ENCODE measurements at places on chromosomes 2 and 18.

DNA sequence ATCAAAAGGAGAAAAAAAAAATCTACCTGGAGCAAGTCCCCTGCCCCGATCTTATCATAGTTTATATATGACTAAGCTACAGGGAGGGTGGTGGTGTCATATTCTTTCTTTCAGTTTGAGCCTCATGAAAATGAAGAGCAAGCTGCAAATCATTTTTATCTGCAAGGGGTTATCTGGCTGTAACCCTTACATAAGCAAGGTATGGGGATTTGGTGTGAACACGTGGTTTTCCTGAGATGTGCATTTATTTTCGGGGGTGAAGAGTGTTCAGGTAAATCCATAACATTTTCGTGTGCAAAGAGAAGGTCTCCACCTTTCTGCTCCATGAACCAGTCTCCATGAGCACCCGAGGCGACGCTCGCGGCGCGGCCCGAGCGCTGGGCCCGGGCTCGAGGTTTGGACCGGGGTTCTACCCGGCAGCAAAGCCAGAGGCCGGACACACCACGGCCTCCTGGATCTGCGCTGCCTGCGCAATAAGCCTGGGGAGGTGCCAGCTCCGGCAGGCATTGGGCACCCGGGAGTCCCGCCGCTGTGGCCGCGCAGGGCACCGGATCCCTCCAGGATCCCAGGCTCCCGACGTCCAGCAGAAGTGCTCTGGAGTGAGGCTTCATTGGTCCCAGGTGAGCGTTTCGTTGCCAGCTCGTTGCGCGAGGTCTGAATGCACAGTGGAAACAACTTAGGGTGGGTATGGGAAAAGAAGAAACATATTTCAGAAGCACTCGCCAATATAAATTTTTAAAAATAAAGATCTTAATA is 36.1 kb upstream of the GPD2 start:
- peak; percentile 38 for DNase-seq

- no peak for DNase-seq
These were observed 21.0 kb upstream of the SEMA4C start for GRCh38 chr2:96890726-96891385.

- DNase-seq = no peak
These were observed 2.4 kb downstream of the CYP27C1 start for GRCh38 chr2:127217470-127218325.

DNA sequence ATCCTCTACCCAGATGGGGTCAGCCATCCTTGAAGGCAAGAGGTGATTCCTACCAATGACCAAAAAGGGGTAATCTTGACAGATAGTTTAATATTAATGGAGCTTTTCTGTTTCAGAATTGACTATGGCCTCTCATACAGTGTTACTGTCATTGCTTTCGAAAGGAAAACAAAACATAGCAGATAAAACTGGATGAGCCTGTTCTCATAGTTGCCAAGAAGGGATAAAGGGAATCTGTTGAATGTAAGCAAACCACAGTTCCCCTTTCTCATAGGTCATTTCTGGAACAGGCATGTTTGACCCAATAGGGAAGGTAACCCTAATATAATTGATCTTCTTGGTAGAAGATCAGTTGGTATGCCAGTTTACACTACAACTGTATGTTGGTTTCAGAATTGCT is 1.6 kb downstream of the RAB27B start:
- DNase-seq = no peak

DNA sequence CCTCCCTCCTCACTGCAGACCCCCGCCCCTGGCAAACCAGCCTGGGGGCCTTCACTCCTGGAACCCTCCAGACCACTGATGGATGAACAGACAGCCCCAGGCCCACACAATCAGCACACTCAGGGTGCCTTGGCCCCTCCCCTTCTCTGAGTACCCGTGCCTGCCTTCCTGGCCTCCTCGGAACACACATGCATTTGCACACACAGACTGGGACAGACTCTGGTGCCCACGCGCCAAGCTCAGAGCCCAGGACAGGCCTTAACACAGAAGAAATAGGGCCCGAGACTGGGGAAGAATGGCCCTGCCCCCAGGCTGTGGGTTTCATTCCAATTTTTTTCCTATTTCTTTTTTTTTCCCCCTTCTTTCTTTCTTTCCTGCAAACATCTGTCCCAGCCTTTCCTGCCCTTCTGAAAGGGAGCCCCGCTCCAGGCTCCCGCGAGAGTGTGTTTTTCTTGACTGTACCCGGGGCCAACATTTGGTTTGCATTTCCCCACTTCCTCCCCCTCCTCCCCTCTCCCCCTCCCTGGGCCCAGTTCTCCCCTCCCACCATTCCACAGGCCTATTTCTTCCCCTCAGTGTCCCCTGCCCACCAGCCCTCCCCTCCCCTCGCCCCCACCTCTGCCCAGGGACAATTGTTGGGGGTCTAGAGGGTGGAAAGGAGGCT is 618 bp upstream of the TNS1 start:
- no peak for DNase-seq

- no peak for DNase-seq
These were observed 37.1 kb downstream of the MAP4K4 start for GRCh38 chr2:101734505-101735165.

DNA sequence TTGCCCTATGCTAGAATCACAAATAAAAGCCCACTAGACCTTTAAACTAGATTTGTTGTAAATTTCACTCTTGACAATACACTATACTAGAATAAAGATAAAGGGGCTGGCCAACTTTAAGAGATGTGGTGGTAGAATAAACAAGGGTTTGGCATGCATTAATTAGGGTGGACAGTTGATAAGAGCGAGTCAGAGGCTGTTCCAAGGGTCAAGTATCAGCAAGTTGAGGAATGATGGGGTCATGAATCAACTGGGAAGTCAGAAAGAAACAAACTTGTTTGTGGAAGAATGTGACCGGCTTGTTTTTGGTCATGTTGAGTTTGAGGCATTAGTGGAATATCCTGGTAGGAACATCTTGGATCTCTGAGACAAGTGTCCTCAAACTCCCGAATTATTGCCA is 398.3 kb upstream of the TNP1 start:
- no peak for DNase-seq

DNA sequence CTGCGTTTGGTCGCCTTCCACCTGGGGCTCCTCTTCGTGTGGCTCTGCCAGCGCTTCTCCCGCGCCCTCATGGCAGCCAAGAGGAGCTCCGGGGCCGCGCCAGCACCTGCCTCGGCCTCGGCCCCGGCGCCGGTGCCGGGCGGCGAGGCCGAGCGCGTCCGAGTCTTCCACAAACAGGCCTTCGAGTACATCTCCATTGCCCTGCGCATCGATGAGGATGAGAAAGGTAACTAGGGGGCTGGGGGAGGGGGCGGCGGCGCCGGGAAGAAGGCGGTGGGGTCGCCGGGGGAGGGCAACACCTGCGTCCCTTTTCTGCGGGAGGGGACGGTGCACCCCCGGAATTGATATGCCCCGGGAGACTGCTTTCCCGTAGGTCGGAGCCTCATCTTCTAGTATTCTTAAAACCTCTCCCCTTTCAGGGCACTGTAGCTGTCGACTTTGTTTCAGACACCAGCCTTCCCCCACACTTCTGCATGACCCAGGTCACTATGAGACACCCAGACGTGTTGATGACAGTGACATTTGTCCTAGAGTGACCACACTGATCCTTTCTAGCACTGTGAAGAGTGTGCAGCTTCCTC is 755 bp downstream of the SPAST start:
- peak; percentile 6 for DNase-seq

DNA sequence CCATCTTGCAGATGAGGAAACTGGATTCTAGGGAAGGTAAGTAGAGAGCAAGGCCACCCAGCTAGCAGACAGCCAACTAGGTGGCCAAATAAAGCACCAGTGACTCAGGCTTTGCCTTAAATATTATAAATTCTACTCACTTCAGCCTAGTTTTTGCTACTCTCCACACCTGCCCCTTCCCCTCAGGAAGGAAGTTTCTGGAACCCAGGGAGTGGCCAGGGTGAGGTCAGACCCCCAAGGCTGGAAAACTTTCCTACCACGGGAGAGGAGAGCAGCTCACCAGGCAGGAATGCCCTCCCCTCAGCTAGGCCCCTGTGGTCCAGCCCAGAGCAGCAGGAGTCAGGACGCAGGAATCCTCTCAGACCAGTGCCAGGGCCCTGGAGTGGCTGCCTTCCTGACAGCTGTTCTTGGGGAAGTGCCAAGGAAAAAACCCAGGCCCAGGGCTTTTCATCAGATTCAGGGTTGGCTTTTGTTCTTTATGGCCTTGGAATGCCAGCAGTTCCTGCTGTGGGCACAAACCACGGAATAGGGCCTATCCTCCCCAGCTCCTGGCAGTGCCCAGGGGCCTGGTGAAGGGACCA is 5.1 kb upstream of the PAX8 start:
- DNase-seq = no peak

- DNase-seq = peak; percentile 9
These were observed 81.1 kb upstream of the ZNF397 start for GRCh38 chr18:35159782-35160181.

- DNase-seq = no peak
These were observed 27.6 kb downstream of the THNSL2 start for GRCh38 chr2:88197732-88198131.

DNA sequence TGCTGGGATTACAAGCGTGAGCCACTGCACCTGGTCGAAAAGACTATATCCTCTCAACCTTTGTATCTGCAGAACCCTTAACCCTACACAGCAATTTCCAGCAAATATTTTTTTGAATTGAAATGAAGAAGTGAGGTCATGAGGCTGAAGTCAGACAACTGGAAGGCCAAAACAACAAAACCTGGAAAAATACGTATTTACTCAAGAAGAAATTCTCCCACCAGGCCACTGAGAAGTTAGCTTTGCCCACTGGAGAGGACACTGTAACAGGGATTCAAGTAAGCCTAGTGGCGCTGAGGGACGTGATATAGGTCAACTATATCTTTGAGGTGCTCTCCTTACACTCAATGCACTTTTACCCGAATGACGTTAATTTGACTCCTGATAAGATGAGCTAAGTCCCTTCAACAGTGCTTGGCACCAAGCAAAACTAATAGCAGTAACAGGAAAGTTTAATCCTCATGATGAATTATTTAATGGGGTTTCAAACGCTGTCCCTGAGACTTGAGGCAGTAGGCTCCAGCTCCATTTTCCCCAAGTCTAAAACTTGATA is 1.9 kb downstream of the HDLBP start:
- DNase-seq = no peak

GRCh38 chr2:230443541-230443940 is 27.5 kb downstream of the SP100 start:
- no peak for DNase-seq

- DNase-seq = no peak
These were observed 293.4 kb upstream of the CHST9 start for GRCh38 chr18:27478459-27478858.

DNA sequence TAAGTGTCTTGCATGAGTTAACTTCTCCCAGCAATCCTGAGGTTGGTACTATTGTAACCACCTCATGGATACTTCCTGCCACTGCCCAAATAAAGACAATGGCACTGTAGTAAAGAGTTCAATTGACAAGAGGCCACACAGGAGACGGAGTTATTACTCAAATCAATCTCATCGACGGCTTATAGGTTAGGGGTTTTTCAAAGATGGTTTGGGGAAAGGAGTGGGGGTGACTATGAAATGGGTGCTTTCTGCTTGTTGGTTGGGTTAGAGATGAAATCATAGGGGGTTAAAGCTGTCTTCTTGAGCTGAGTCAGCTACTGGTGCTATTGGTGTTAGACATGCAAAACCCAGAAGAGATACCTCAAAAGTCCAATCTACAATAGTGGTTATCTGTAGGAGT is 1258.0 kb upstream of the ZEB2 start:
- no peak for DNase-seq

DNA sequence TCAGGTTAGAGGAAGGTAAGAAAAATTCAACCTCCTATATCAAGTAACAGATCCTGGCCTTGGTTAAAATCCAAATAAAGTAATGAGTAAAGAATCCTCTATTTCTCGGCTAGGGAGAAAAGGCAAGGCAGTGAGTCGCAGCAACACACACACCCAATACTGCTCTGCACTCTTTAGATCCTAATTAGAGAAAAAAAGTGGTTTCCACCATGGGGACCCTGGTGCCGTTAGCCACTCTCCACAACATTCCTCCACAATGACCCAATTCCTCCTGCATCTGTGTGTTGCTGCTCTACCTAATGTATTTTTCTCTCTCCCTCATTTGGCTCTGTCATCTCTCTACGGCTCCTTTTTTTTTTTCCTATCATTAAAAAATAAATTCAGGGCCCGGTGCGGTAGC is 462.7 kb downstream of the METTL4 start:
- DNase-seq = no peak

GRCh38 chr2:168255103-168255502 is 7.7 kb upstream of the STK39 start:
- DNase-seq = no peak

- no peak for DNase-seq
These were observed 753.2 kb downstream of the ADCYAP1 start for GRCh38 chr18:1657876-1658275.

- no peak for DNase-seq
These were observed 19.8 kb upstream of the RGPD4 start for GRCh38 chr2:107806901-107807300.

DNA sequence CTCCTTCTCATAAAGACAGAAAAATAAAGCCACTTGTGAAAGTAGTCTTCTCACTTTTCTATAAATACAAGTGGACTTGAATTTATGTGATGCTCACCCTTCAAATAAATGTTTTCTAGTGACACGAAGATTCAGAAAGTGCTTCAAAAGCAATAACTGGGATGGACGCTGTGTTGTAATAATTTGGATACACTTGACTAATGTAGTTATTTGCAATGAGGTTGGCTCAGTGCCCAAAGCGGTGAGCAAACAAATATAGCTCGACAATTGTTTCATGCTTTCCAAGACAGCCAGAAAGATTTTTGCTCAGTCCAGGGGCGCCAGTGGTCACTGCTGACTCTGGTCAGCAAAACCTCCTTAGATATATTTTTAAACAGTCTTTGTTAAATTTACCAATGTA is 278.6 kb upstream of the KLHL14 start:
- DNase-seq = no peak

- no peak for DNase-seq
These were observed 39.7 kb downstream of the EPB41L5 start for GRCh38 chr2:120052597-120052996.

- no peak for DNase-seq
These were observed 210.9 kb downstream of the L3MBTL4 start for GRCh38 chr18:6203791-6204190.

DNA sequence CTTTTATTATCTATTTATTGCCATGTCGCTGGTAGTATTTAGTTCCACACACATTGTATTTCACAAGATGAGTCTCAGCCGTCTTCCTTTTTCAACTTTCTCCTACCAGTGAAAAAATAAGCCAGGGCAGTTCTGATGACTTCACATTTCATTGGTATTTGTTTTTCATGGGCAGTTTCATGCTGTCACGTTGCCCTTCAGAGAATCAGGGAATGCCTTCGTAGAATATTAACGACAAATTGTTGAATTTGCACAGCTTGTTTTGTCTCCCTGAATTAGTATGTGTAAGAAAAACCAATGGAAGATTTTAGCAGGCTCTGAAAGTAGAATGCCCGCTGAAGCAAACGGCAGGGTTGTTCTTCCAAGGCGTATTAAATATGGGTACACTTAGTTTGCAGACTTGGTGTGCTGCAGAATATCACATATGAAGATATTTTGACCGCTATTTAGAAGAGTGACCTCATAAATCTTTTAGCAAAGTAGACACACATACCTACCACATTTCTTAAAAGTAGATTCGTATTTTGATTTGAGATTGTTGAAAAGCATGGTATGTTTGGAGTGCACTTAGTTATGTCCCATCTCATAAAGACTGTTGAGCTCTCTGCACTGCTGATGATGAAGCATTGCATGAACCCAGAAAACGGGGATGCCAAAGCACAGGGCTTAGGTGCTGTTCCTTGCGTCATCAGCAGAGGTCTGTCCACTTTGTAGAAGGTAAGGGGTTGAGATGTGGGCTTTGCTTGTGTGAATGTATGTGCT is 2.9 kb downstream of the NEDD4L start:
- DNase-seq = no peak
